Caudate nucleus (tissue), 63 donors: ENCODE measurements at places on chromosomes 16 and 17.

GRCh38 chr17:49523706-49524472, 28.8 kb downstream of the NGFR start:
- DNase-seq: no peak

DNA sequence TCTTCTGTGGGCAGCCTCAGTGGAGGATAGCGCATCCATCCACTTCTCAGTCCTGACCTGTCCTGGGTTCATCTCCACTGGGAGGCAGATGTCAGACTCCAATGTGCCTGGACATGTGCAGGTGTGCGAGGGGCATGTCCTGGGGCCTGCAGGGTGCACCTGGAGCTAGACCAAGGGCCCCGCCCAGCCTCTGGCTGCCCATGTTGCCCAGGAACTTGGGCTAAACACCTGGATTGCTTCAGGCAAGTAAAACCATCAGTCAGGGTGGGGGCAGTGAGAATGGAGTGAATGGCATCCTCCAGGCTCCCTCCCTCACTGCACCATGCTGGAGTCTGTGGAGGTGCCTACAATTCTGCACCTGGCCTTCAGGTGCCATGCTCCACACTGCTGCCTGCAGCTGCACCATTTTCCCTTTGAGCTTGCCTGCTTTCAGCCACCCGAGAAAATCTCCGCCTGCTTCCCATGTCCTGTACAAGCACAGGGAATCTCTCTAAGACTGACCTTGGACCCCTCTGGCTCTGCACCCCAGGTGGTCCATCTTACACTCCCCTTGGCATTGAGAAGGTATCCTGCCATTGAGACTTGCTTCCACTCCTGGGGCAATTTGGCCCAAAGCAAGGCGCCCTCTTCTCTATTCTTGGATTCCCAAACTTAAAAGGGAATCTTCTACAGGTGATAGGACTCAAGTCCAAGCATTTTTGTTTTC, 2.1 kb upstream of the MFSD6L start:
- DNase-seq: no peak

DNA sequence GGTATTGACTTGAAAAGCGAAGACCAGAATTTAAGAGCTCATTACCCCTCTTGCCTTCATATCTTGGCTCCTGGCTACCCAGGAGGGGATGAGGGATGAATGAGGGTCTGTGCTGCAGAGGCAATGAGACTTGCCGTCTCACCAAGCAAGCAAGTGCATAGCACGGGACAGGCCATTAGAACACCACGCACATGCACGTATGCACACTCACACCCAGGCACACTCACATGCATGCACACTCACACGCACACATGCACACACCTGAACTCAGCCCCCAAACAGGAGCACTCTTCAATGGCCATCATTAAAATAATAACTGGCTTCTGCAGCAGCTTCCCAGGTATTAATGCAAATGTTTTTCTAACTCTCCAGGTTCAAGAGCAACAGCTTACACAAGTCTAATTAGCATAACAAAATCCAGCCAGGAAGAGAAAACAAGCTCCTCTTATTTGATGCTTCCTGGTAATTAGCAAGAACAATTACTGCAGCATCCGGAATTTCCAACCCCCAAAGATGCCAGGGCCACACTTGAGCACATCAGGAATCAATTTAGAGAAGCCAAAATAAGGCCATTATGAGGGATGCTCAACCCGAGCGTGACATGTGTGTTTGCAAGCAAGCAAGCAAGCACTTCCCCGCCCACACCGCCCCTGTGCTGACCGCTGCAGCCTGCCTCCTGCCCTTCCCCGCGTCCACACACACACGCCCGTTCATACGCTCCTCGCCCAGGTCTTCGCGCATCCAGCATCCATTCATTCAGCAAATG, 171.6 kb upstream of the TNRC6C start:
- no peak for DNase-seq

DNA sequence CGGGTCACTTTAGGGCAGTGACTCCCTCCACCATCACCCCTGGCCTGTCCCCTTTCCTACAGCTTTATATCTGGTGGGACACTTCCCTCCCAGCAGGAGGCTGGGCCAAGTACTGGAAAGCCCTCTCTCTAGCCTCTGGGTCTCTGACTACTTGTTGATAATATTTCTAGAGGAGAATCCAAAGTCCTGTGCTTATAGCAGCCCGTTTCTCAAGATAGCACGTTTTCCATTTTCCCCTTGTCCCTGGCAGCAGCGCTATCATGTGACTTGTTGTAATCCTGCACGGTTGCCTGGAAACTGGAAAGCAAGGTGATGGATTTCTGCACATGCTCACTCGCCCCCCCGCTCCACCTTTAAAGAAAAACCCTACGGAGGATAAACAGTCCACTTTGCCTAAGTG, 3.3 kb upstream of the AXIN2 start:
- DNase-seq: no peak

GRCh38 chr16:88419790-88420189, 33.3 kb upstream of the ZFPM1 start:
- DNase-seq: no peak

- DNase-seq: no peak
These were observed 36.8 kb upstream of the ZNF469 start for GRCh38 chr16:88345721-88346560.

DNA sequence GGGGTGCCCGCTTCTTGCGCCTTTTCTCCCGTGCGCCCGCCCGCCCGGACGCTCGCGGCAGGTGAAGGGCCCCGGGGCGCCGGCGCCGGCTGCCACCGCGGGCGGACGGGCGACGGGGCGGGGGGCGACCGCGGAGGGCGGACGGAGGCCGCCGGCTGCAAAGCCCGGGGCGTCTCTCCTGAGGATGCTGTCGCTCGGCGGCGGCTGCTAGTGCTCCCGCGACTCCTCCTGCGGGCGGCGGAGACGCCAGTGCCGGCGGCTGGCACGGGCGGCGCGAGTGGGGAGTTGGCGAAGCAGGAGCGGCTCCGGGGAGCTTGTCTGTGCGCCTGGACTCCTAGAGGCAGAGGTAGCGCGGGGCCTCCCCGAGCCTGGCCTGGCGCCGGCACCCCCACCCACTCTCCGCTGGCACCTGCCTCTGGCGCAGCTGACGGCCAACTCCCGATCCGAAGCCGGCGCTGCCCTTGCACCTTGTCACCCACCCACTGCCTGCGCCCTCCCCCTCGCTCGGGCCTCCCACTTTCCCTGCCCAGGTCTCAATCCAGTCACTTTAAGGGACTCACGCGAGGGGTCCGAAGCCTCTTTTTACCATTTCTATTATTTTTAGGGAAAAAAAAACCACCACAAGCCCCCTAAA, at the start of gene FAM20A:
TSS of gene FAM20A (minus strand) at position 437 of the 634 bp plus-strand sequence. CDS start 701 bp downstream, outside the sequence.
- no peak for DNase-seq

GRCh38 chr17:45368651-45369050, 51.8 kb upstream of the MAP3K14 start:
- no peak for DNase-seq

DNA sequence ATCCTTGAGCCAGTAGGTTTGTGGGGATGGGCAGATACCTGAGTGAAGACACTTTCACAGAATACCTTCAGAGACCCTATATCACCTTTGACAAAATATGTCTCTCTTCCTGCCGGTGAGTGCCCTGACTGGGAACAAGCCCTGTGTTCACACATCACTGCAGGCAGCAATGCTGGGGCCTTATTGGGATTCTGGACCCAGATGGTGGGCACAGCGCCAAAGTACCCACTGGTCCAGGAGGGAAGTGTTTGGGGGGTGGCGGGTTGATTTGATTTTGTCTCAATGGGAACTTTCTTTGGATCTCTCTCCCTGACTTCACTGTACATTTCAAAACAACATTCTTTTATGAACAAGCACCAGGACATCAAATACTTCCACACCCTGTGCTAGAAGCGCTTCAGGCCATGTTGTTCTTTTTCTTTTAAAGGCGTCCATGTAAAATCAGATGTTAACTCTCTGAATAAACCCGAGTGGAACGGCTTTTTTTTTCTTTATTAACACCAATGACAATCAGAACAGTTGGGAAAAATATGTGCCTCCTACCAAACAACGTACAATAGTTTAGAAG, 62.4 kb upstream of the AKTIP start:
- no peak for DNase-seq

- DNase-seq: no peak
These were observed 43.7 kb downstream of the PPL start for GRCh38 chr16:4893103-4893862.

GRCh38 chr16:72857834-72858664, 189.9 kb downstream of the ZFHX3 start:
- DNase-seq: no peak

DNA sequence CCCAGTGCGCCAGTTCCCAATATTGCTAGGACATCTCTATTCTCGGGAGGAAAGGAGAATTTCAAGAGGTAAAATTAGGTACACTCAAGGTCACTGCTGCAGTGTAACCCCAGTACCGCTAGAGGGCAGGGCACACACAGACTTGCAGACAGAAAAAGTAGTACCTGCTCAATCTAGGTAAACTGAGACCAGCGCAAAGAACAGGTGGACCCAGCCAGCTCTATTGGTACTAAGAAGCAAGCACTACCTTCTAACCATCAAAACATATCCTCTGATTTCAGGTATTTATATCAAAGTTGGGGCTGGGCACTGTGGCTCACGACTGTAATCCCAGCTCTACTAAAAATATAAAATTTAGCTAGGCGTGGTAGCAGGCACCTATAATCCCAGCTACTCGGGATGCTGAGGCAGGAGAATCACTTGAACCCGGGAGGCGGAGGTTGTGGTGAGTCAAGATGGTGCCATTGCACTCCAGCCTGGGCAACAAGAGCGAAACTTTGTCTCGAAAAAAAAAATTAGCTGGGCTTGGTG, 3.6 kb upstream of the WDR81 start:
- DNase-seq: peak; percentile 17

DNA sequence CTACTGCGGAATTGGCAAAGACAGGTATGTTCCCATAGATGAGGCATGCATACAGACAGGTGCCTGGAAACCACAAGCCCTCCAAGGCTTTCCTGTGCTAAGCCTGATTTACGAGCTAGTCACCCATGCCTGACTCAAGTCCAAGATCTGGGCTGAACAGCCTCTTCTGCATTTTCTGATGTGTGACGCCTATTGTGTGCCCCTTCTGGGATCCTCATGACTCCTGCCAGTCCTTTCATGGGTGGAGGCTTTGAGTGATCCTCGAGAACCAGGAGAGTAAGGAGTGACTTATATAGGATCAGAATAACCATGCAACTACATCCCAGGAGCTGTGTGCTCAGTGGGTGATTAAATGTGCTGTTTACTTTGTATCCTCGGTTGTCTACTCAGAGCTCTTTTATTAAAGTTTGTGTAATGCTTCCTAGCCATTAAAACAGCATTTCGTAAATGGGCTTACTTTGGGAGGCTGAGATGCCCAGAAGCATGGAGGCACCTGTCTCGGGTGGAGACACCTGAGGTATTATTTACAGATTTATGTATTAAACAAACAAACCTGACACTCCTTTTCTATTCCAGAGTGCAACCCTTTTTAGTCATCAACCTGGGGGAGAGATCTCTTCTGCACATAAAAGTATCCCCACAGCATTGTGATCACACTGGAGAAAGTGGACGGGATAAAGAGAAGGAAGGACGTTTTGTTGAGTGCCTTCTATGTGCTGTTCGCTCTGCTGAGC, 373.0 kb upstream of the DYNLRB2 start:
- DNase-seq: no peak

- no peak for DNase-seq
These were observed 17.0 kb downstream of the FAM117A start for GRCh38 chr17:49746791-49747490.

GRCh38 chr17:9218911-9219310, 197.6 kb downstream of the NTN1 start:
- no peak for DNase-seq

DNA sequence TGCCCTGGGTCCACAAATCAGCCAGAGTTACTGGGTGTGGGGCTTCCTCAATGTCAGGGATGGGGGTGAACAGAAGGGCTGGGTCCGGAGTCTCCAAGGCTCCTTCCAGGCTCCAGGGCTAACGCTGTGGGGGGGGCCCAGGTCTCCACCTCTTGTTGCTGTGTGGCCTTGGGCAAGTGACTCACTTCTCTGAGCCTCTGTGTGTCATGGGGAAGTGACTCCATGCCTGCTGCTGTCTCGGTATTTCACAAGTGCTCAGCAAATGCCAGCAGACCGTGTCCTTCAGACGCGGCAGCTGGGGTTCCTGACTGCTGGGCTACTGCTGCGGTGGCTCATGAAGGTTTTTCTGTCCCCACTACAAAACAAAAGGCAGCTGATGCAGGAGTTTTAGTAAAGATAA, 26.6 kb downstream of the JPH3 start:
- DNase-seq: no peak
